HepG2 (cell line): ENCODE measurements at places on chromosomes 12 and 14. TPM values are rescaled to one million over a fixed set of nuclear protein-coding genes. Genes with fewer than 3 reads are reported as not detected.
A peak's percentile ranks its signal among the peaks of the same experiment; 100 is the strongest.

DNA sequence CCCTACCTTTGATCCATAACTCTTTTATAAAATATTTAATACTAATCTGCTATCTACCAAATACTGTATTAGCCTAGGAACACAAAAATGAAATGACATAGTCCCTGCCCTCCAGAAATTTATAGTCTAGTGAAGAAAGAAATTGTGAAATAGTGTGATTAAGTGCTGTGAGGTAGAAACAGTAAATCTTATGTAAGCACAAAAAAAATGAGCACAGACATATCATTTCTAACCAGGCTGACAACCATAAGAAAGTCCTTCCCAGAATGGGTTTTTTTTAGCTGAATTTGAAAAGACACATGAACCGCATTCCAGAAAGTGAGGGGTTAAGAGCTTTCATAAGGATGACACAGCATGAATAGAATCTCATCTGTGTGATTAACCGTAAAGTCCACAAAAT is 145.9 kb downstream of the SOX5 start:
- no peaks in the 10 kb centered on the region for H3K4me1 ChIP-seq
- no peak overlapping the region for H3K4me3 ChIP-seq
- peaks cover 5% of the 10 kb centered on the region; the same call in 1 of the 2 replicates for H3K36me3 ChIP-seq
- no peak for DNase-seq

GRCh38 chr12:1494856-1495255 is 99.5 kb downstream of the FBXL14 start:
- DNase-seq, result no peak
- no peak overlapping the region for H3K4me3 ChIP-seq
- no peaks in the 10 kb centered on the region for H3K4me1 ChIP-seq
- no peak overlapping the region for H3K27ac ChIP-seq
- no peaks in the 10 kb centered on the region for H3K27me3 ChIP-seq
- peaks cover 25% of the 10 kb centered on the region; the same call in 2 of the 3 replicates for H3K36me3 ChIP-seq

Gene SLC17A8
- 0.10 and 0.15 TPM in 2 replicates for total RNA-seq

DNA sequence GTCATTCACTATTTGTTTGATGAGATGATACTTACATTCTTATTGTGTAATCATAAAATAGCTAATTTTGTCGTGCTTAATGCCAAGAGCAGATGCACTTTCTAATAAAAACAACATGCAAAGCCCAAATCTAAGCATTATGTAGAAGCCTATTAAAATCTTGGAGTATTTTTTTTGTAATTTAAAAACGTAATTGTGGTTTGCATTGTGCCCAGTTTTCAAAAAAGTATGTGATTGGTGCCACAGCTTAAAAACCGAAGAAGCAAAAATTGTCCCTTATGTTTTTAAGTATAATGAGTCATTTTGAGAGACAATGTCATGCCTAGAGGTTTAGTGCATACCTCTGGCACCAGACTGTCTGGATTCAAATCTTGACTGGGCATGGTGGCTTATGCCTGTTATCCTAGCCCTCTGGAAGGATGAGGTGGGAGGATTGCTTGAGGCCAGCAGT is 464.8 kb upstream of the RGS6 start:
- H3K27me3 ChIP-seq, result no peaks in the 10 kb centered on the region
- H3K4me3 ChIP-seq, result no peak overlapping the region
- H3K36me3 ChIP-seq, result no peaks in the 10 kb centered on the region
- no peak for DNase-seq
- no peak overlapping the region for H3K27ac ChIP-seq

- no peaks in the 10 kb centered on the region for H3K27me3 ChIP-seq
- H3K4me1 ChIP-seq, result no peaks in the 10 kb centered on the region
- no peaks in the 10 kb centered on the region for H3K36me3 ChIP-seq
- H3K4me3 ChIP-seq, result no peak overlapping the region
- DNase-seq, result no peak
These were observed 167.5 kb downstream of the KCNC2 start for GRCh38 chr12:75042125-75042524.

Gene MANSC4
- total RNA-seq, result not detected in 2 replicates

Gene ABHD12B
- total RNA-seq, result not detected in 2 replicates

Gene GALNT4
- 5.2 and 6.8 TPM in 2 replicates for total RNA-seq

DNA sequence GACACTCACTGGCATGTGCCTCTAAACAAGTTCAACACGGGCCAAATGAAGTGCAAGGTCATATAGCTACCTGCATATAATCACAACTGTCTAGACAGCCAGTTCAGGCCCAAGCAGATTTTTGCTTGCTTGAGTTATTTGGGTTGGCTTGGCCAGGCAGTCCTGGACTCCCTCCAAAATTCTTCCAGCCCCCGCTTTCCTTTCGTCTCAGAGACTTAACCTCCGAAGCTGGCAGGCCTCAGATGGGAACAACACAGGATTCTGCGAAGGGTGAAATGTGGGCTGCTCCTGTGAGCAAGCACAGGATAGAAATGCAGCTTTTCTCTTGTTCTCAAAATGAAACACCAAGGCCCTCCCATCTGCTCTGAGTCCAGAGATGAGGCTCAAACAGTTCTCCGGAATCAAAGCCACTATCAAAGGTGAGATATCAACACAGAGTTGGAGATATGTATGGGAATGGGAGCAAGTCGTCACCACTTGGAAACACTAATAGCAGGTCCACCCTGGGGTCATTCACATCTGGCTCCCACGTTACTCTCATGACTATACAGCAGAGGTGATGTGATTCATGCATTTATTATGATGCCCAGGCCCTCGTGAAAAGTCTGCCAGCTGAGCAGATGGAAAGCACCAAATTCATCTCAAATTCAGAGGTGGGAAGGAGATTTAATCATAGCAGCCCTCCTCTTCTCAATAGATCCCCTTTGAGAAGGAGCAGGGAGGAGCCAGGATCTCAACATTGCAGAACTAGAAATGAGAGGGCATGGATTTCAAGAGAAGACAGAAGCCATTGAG is 389.8 kb downstream of the NUAK1 start:
- no peak overlapping the region for H3K27ac ChIP-seq
- no peaks in the 10 kb centered on the region for H3K27me3 ChIP-seq
- H3K4me1 ChIP-seq, result no peaks in the 10 kb centered on the region
- H3K36me3 ChIP-seq, result no peaks in the 10 kb centered on the region
- DNase-seq, result no peak
- H3K4me3 ChIP-seq, result no peak overlapping the region

Gene MYO1H
- total RNA-seq, result not detected in 2 replicates

Gene SOAT2
- 6.1 and 14.9 TPM in 2 replicates for total RNA-seq

DNA sequence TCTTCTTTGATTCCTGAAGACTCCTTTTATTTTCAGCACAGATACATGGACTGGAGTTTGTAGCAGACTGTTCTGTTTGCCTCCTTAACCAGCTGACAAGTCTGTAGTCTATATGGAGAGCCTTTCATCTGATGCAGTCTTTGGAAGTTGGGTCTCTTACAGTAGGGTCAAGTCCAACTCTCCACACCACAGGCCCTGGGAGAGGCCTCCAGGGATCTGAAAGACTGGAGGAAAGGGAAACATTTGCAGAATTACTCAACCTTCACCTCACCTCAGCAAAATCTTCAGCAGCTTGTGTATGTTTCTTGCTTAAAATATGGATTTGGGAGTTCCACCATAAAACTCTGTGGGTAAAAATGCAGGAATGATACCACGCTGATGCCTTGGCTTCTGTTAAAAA is 188.4 kb downstream of the MSRB3 start:
- H3K4me1 ChIP-seq, result no peaks in the 10 kb centered on the region
- DNase-seq, result no peak
- no peaks in the 10 kb centered on the region for H3K27me3 ChIP-seq
- no peak overlapping the region for H3K4me3 ChIP-seq
- H3K36me3 ChIP-seq, result no peaks in the 10 kb centered on the region
- H3K27ac ChIP-seq, result no peak overlapping the region

DNA sequence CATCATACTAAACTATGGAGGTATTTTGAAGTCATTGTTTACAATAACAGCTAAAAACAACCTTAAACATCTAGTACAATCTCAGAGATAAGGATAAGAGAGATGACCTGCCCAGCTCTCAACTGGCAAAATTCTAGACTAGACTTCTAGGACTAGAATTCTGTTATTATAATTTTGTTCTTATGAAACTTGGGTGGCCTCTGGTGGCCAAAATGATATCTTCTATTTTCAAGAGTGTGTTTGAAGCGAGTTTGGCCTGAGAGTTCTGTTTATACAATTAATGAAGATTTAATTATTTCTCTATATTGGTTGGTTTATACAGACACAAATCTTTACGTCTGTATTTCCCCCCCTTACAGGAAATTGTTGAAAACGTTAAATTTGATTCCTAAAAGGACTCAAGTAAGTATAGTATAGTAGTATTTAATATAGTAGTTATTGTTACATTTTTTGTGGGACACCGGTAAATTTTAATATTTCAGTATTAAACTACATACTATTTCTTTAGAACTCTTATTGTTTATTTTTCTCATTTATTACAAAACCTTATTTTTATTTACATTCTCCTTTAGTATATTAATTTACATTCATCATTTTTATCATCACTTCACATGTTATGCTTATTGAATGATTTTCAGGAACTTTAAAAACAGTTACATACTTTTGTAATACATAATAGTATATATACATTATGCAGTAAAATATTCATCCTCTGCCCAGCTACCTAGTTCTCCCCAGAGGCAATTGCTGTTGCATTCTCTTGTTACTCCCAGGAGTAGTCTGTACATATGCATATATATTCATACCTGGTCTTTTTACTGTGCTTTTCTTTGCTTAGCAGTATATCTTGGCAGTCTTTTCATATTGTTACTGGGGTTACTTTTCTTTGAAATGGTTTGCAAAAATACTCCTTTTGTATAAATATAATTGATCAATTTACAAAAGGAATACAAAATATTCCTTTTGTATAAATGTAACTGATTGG is 6.6 kb downstream of the PPHLN1 start:
- H3K36me3 ChIP-seq, result peaks cover 7% of the 10 kb centered on the region
- no peak overlapping the region for H3K4me3 ChIP-seq
- peak; percentile 34 for DNase-seq
- H3K27me3 ChIP-seq, result no peaks in the 10 kb centered on the region
- H3K4me1 ChIP-seq, result peaks cover 45% of the 10 kb centered on the region
